ENCODE measurements at places on chromosomes 7 and 10.

DNA sequence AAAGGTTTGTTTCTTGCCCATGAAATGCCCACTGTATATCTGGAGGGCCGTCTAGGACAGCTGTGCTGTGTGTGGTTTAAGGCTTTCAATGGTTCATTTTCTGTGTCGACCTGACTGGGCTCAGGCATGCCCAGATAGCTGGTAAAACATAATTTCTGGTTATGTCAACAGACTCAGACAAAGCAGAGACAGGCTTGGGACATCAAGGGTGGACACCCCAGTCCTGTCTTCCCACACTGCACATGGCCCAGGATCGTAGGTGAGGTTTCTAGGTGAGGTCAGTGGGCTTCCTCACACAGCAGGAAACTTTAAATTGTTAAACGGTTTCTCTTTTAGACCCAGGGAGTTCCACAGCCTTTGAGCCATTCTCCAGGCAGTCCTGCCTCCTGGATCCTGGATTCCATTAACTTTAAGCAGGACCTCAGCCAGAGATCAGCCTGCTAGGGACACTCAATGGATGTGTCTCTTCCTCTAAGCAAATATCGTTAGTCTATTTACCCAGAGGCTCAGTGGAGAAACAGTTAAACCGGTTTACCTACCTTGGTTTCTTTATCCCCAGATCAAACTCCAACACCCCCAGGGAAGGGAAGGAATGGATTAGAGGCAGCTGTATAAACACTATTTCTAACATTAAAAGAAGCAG, 66.4 kb downstream of the ST8SIA6 start:
- no peak for DNase-seq

GRCh38 chr10:132574783-132575319, 37.3 kb downstream of the INPP5A start:
- DNase-seq = no peak

- no peak for DNase-seq
Observed at GRCh38 chr10:14879928-14880193, 1.2 kb downstream of the SUV39H2 start.

DNA sequence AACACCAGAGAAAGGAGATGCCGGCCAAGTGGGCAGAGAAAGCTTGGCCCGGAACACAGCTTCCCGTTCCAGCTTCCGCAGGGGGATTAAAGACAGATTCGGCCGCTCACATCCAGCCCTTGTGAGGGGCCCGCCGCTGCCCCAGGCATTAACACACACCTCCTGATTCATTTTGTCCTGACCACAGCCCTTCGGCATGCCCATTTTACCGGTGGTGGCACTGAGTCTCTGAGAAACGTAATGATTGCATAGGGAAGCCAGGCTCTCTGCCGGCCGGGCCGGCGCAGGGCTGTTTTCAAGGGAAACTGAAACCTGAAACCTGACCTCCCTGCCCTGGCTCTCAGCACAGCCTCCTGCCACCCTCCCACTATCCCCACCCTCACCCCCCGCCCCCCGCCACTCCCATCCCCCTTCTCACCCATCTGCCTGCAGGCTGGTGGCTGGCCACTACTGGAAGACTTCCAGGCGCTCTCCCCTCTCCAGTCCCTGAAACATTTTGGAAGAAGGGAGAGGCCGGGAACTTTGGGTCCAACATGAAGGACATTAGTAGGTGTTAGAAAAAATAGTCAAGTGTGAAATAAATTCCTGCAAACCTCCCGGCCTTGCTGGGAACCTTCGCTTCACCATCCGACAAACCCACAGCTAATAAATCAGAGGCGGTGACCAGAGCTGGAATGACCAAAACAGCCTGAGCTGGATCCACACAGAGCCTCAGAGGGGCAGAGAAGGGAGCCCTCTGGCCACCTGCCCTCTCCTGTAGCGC, 83.5 kb upstream of the CUX1 start:
- DNase-seq = no peak

DNA sequence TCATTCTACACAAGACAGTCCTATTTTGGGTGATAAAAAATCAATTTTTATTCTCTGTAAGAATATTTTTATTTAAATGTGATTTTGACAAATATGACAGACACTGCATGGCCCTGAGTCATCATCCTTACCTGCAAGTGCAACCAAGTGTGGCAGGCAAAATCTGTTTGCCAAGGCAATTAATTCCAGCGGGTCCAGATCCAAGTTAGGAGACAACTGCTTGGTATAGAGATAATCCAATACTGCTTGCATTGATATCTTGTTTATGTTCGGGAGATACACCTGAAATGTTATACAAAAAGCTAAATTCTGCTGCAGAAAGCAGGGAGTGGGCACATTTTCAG, 66.2 kb downstream of the RHOBTB1 start:
- no peak for DNase-seq

- DNase-seq = no peak
Observed at GRCh38 chr10:65802391-65802790, 1123.4 kb upstream of the LRRTM3 start.

GRCh38 chr7:130982160-130982638, 248.2 kb upstream of the KLF14 start:
- DNase-seq = no peak

DNA sequence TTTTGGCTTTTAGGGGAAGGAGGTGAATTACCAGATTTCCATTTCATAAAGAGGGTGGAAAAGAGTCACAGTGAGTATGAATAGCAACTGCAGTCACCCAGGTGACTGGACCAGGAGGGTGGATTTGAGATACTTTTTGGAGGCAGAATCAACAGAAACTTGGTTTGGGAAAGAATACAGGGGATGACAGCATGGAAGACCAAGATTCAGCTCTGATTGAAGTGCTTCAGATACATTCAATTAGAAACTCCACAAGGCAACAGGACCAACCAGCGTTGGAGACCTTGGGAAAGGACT, 83.0 kb downstream of the SGMS1 start:
- no peak for DNase-seq
